ENCODE measurements at places on chromosomes 13 and 19.

- no peak for DNase-seq
Measured at GRCh38 chr19:10729411-10729810, 11.5 kb downstream of the DNM2 start.

GRCh38 chr19:51110666-51110971, 2.4 kb upstream of the CTU1 start:
- DNase-seq: no peak

DNA sequence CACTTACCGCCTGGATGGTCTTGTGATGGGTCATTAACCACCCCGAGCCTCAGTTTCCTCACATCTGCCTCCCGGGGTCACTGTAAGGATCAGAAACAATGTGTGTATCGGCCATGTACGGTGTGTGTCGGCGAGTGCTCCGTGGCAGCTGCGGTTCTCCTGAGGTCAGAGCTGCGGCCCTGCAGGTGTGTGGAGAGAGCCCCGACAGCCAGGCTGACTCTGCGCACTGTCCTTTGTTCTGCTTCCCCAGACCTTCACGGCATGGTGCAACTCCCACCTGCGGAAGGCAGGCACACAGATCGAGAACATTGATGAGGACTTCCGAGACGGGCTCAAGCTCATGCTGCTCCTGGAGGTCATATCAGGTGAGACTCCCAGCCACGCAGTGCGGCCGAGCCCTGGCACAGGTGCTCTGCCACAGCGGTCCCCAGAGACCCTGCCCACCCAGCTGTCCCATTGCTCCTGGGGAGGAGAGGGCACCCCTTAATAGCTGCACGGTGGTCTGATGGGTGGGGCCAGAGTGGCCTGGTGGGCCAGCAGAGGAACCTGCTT, 43.8 kb downstream of the CAPN12 start:
- DNase-seq: no peak

DNA sequence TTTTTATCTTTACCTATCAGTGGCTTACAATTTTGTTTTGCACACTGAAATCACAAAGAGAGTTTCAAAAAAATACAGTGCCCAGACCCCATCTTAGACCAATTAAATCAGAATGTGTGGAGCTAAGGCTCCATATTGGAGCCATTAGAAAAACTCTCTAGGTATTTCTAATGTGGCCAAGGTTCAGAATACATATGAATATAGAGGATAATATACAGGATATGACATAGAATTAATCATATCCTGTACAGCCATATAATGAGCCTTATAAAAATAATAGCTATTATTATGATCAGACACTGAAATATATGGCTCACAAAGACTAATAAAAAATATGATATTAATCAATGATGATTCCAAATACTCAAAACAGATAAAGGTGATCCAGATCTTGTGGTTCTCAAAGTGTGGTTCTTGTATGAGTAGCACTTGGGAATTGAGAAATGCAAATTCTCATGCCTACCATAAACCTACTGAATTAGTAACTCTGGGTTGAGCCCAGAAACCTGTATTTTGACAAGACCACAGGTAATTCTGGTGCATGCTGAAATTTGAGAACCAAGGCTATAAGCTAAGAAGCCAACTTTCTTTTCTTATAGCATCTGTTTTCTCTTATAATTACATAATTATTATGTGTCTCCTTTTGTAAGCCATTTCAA, 408.0 kb downstream of the DIAPH3 start:
- no peak for DNase-seq

GRCh38 chr13:111604097-111604496, 283.7 kb downstream of the TEX29 start:
- DNase-seq: no peak

- DNase-seq: no peak
Measured at GRCh38 chr19:40214936-40215335, 3.2 kb downstream of the TTC9B start.

DNA sequence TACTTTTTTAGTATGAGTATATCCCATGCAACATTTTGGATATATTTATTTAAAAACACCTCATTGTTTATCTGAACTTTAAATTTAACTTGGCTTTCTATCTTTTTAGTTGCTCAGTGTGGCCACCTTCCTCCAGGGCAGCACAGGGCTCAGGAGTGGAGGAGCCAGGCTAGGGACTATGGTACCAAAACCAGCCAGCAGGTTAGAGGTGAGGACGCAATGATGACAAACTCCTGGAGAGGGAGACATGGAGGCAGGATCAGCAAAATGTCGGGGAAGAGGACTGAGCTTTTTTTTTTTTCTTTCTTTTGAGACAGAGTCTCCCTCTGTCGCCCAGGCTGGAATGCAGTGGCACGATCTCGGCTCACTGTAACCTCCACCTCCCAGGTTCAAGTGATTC, 29.6 kb upstream of the CALM3 start:
- DNase-seq: no peak

GRCh38 chr19:13864046-13864666, 12.8 kb upstream of the NANOS3 start:
- no peak for DNase-seq

GRCh38 chr13:47299304-47299703, 402.5 kb upstream of the HTR2A start:
- DNase-seq: no peak

- DNase-seq: no peak
Measured at GRCh38 chr19:16368385-16369305, 44.0 kb downstream of the KLF2 start.

DNA sequence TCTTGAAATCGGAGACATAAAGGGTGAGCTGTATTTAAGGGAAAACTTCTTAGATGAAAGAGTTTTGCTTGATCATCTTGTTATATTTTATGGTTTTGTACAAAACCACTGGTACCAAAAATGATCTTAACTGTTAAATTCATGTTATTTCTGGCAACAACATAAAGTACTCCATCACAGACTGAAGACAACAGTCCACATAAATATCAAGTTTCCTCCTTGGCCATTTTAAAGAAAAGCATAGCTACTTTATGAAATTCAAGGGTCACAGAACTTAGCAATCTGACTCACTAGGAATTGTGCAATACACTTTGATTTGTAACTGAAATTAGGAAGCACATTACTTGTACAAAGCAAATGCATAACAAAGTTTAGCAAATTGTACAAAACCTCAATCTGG, 66.3 kb downstream of the TBC1D4 start:
- no peak for DNase-seq

GRCh38 chr13:29676535-29676934, 81.0 kb upstream of the SLC7A1 start:
- DNase-seq: no peak

GRCh38 chr19:18496167-18496979, 25.5 kb downstream of the ELL start:
- DNase-seq: no peak

DNA sequence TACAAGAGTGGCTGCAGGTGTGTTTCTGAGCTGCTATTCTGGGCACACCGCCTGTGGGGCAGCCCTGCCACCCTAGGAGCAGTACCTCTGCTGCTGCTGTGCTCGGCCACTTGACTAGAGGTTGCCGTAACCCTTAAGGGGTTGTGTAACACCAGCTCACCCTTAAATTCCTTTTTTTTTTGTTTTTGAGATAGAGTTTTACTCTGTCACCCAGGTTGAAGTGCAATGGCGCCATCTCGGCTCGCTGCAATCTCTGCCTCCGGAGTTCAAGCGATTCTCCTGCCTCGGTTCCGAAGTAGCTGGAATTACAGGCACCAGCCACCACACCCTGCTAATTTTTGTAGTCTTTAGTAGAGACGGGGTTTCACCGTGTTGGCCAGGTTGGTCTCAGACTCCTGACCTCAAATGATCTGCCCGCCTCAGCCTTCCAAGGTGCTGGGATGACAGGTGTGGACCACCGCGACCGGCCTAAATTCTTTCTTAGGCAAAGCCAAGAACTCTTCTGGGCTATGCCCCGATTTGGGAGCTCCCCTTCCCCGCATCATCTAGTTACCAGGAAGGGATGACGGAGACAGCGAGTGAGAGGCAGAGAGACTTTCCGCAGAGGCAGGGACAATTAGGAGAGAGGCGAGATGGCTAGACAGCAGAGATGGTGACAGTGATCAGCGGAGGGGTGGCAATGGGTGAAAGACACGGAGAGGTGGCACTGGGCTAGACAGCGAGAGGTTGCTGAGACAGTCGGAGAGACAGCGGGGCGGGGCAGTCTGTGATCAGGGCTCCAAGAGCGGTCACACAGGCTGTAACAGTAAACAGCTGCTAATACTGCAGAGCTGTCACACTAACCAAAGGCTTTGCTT, 4.4 kb upstream of the LILRA5 start:
- no peak for DNase-seq

- DNase-seq: no peak
Measured at GRCh38 chr13:99322297-99323103, 15.3 kb upstream of the GPR183 start.

- no peak for DNase-seq
Measured at GRCh38 chr13:108760129-108760528, 130.7 kb downstream of the MYO16 start.

GRCh38 chr19:49672131-49672919, 4.7 kb upstream of the PRMT1 start:
- no peak for DNase-seq

DNA sequence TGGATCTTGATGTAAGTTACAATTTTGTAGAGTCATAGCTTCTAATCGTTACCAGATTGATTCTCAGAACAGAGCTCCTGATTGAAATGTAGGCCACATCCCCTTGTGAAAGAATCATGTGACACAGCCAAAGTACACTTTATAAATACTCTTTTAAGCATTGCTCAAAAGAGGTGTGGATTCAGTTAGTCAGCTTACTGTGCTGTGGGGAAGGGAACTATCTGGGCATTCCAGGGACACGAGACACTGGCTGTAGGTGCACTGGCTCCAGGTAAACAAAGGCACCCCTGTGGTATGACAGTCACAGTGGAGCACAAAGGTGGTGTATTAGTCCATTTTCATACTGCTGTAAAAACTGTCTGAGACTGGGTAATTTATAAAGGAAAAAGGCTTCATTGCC, 222.8 kb downstream of the LIG4 start:
- DNase-seq: no peak

- no peak for DNase-seq
Measured at GRCh38 chr19:55689411-55690108, 14.5 kb downstream of the EPN1 start.

- no peak for DNase-seq
Measured at GRCh38 chr13:44843403-44843802, 145.9 kb downstream of the NUFIP1 start.

DNA sequence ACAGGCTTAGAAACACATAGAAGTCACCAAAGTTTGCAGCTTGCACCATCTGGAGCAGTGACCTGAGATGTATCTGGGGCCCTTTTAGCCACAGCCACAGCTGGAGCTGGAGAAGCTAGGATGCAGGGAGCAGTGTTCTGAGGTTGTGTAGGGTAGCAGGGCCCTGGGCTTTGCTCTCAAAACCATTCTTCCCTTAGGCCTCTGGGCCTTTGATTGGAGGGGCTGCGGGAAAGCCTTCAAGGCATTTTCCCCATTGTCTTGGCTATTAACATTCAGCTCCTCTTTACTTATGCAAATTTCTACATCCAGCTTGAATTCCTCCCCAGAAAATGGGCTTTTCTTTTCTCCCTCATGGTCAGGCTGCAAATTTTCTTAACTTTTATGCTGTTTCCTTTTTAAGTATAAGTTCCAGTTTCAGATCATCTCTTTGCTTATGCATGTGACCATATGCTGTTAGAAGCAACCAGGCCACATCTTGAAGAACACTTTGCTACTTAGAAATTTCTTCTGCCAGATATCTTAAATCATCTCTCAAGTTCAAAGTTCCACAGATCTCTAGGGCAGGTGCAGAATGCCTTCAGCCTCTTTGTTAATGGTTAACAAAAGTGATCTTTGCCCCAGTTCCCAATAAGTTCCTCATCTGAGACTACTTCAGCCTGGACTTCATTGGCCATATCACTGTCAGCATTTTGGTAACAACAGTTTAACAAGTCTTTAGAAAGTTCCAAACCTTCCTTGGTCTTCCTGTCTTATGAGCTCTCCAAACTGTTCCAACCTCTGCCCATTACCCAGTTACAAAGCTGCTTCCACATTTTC, 48.5 kb downstream of the NBEA start:
- no peak for DNase-seq

DNA sequence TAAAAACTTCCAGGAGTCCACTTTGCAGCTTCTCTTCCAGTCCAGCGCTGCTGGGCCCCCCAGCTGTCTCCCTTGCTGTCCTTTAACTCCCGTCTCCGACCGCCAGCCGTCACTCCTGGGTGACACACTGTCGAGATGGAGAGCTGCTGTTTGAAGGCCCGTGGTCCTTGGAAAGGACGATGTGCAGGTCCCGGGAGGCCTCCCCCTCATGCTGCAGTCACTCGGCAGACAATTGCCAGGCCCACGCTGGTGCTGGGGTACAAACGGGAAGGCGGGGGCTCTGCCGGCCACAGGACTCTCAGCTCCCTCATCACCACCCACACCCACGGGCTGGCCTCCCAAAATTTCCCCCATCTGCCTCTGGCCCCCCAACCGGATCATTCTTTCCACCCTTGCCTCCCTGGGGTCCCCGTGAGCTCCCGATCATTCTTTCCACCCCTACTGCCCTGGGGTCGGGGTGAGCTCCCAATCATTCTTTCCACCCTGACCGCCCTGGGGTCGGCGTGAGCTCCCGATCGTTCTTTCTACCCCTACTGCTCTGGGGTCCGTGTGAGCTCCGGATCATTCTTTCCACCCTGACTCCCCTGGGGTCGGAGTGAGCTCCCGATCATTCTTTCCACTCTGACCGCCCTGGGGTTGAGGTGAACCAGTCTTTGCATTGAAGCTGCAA, 16.0 kb upstream of the ZNF554 start:
- DNase-seq: no peak

DNA sequence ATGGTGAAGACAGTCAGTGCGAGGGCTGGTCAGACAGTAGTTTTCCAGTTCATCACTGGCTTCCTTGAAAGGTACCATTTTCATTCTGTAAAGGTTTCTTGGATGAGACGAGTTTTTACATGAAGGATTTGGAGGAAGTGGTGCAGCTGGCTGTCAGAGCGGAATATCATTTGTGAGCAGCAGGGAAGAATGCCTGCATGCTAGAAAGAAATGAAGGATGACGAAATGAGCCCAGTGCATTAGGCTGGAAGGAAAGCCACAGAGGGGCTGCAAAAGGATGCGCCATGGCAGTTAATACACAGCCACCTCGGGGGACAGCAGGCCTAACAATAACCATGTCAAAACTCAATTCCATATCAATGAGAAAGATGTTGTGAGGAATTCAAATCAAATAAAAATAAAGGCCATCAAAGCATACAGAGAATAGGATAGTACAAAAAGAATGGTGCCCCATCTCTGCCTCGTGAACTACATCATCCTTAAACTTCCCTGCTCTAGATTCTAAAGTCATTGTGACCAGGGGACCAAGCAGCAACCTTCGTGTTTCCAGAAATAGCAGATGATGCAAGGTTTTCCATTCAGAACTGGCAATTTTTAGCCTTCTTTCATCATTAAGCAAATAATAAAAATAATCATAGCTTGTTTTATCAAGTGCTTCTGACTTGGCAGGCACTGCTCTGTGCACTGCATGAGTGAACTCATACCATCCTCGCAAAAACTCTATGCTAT, 504.2 kb downstream of the RFC3 start:
- no peak for DNase-seq

GRCh38 chr13:41117869-41118268, 14.7 kb downstream of the KBTBD6 start:
- DNase-seq: no peak

DNA sequence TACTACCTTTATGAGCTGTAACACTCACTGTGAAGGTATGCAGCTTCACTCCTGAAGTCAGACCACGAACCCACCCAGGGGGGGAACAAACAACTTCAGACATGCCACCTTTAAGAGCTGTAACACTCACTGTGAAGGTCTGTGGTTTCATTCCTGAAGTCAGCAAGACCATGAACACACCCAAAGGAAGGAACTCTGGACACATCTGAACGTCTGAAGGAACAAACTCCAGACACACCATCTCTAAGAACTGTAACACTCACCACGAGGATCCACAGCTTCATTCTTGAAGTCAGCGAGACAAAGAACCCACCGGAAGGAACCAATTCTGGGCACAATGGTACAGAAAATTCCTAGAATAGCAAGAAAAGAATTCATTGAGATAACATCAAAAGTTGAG, 1796.5 kb upstream of the MIR17HG start:
- no peak for DNase-seq

Data from thoracic aorta (tissue), 2 donors.